ENCODE measurements at places on chromosomes 2 and 18.

DNA sequence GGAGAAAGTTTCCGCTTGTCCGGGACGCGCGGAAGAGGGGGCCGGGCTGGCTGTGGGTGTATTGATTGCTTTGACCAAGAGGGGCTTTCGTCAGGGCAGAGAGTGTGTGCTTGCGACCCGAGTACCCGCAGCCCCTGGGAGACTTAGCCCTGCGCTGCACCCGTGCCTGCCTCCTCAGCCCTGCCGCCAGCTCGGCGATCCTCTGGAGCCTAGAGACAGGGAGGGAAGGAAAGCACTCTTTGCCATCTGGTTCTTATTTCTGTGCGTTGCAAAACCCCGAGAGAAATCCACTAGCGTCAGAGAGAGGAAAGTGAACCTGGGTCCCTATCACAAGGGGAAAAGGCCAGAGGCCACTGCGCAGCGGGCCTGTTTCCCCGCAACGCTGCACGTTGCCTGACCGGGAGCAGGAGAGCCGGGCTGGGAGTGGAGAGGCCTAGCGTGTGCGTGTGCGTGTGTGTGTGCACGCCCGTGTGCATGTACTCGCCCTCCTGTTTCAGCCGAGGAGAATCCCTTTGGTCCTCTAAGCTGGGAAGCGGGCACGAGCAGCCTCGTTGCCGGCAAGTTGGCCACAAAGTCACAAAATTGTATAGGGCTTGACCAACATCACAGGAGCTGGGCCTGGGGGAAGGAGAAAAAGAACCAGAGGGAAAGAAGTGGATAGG is 1.7 kb downstream of the SIX3 start:
- DNase-seq = no peak

DNA sequence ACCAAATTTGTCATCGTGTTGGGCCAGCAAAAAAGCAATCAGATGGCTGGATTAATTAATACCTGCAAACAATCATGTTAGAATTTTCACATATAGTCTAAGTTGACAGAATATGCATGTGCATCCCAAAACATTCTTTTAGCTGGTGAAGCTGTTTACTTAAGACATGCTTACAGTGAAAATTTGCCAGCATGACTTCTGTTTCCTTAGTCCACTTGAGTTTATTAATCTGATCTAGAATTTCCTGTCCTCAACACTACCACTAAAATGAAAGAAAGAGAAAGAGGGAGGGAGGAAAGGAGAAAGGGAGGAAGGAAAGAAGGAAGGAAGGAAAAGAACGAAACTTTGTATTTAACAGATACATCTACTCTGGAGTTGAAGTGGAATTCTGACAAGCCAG is 2109.9 kb upstream of the PIK3C3 start:
- no peak for DNase-seq

DNA sequence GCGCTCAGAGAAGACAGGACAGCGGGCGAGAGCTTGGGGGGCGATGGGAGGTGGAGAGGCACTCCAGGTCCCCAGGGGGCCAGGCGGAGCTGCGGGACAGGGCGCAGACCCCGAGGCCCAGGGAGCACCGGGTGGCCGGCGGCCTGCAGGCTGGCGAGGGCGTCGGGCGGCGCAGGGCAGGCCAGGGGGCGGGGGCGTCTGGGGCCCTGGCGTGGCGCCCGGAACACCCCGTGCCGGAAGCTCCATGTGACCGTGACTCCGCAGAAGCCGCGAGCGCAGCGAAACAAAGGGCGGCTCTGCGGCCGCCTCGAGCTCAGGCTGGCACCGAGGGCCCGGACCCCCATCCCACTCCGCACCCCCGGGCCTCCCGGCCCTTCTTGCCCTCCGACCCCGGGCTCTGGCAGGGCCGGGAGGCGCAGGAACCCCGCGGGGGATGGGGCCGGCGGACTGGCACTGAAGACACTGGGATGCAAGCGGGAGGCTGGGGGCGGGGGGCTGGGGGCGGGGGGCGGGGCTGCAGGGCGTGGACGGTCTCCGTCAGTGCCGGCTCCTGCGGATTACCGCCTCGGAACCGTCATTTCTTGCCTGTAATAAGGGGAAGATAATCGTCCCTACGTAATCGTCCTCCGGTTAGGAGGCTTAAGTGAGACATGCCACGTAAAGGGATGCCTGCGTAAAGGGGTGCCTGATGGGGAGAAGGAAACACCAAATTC is 19.1 kb downstream of the SH2D6 start:
- peak; percentile 88 for DNase-seq

- DNase-seq = no peak
These were observed 258.9 kb upstream of the APCDD1 start for GRCh38 chr18:10195529-10195928.

DNA sequence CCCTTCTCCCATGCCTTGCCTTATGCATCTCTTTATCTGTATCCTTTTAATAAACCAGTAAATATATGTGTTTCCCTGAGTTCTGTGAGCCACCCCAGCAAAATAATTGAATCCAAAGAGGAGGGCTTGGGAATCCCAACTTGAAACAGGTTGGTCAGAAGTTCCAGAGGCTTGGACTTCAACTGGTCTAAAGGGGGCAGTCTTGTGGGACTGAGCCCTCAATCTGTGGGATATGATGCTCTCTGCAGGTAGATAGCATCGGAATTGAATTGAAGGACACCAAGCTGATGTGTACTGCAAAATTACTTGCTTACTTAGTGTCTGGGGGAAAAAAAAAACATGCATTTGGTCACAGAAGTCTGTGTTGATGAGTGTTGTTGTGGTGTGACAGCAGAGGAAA is 1033.5 kb upstream of the TMEFF2 start:
- DNase-seq = no peak

DNA sequence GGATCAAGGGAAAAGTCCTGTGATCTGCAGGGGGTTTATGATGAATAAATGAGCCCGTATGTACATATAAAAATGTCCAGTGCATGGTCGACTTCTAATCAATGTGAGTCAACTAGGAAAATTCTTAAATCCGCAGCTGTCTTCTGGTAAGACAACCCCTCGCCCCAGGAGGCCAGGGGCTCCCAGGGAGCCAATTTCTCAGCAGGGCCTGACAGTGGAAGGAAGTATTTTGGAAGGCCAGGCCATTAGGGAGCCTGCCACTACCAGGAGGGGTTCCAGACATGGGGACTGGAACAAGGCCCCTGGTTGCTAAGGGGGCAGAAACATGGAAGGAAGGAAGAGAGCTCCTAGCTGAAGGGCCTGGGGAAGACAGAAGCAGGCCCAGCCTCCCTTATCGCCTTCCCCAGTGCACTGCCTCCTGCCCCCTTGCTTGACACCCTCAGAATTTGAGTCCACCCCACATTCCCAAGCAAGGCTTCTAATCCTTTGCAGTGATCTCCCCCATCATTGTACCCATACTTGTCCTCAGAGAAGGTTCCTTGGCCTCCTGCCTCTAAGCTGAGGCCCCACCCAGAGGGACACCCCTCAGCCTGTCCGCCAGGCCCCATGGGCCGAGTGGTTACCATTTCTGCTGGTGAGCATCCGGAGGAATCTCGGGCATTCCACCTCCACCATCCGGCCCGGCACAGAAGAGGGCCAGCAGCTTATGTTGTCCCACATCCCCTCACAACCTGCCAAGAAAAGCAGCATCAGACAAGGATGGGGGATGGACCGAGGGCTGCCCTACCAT is 45.9 kb downstream of the SCTR start:
- no peak for DNase-seq

DNA sequence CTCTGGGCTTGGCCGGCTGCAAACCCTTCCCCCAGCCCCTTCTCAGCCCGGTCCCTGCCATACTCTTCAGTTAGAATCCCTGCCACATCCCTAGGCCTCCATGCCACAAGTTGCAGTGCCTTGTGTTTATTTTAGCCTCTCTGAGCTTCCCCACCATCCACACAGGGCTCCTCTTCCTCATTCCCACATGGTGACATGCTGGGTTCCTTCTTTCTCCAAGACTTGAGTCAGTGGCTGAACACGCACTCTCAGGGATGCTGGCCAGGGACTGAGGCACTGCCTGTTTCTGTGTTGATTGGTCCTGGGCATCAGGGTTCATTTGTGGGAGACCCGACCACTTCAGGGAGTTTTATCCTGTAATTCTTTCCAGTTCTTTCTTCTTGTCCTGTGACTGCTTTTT is 56.3 kb downstream of the KCNS3 start:
- DNase-seq = no peak

GRCh38 chr2:233184669-233185068 is 66.8 kb upstream of the ATG16L1 start:
- DNase-seq = no peak

GRCh38 chr2:70686577-70687460 is 81.2 kb downstream of the ADD2 start:
- peak; percentile 78 for DNase-seq

DNA sequence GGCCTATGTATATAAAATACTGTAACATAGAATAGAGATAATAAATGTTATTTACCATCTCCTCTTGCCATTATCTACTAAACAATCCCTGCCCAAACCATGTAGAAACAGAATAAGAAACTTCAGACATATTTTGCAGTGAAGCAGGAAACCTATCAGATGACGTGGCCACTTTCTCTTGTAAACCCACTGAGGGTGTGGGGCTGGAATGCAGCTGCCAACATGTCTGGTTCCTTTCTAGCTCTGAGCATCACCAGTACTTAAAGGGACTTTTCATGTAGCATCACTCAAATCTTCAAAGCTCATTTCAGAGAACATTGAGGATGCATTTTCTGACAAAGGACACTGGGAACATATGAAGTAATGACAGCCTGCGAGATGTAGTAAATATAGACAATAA is 251.8 kb downstream of the LPIN1 start:
- no peak for DNase-seq

DNA sequence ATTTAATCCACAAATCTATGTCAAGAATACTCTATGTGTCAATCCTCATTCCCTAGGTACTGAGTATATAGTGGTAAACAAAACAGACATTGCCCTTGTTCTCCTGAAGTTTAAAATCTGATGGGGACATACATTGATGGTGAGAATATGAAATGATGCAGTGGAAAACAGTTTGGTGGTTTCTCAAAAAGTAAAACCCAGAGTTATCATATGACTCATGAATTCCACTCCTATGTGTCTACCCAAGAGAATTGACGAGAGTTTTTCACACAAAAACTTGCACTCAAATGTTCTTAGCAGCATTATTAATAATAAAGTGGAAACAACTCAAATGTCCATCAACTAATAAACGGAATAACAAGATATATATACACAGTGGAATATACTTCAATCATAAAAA is 586.7 kb downstream of the CCDC85A start:
- DNase-seq = no peak

GRCh38 chr2:96148410-96149217 is 3.4 kb upstream of the DUSP2 start:
- peak; percentile 87 for DNase-seq

DNA sequence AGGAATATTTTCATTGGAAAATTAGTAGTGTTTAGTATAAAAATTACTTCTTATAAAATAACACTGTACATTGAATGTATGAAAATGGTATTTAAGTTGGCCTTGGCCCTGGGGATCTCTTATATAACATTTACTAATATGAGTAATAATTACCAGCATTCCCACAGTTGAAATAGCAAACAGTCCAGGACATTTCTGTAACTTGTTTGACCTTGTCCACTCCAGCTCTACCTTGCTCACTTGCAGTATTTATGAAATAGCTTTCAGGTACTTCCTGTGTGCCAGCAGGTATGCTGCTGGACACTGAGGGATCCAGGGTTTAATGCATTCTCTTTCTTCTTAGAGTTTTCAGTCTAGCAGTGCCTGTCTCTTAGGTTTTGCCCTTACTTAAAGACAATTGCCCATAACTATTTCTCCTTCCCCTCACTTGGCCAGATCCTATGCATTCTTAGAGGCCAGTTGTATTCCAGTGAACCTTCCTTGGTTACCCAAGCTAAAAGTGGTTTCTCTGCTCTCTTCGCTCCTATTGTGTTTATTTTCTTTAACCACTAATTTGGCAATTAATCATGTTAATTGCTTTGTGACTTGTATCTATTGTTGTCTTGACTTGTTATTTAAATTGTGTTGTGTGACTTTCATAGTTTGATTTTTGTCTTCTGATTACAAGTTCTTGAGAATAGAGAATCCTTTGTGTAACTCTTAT is 25.9 kb downstream of the BABAM2 start:
- DNase-seq = no peak

- no peak for DNase-seq
These were observed 34.8 kb upstream of the EPG5 start for GRCh38 chr18:46001892-46002291.

DNA sequence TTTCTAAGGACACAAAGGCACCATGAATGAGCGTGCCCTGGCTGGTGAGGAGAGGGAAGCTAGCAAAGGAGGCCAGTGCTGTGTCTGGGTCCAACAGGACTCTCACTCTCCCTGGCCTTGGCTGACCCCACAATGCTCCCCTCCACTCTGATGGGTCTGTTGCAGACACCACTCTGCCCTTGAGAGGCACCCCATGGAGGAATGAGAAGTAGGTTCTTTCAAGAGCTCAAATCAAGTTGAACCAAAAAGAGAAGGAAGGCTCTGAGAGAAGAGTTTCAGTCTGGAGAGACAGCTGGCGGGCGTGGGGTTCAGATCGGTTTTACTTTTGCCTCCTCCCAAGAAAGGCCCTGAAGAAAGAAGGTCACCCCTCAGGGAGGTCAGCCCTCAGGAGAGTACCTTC is 18.4 kb downstream of the TMEM247 start:
- no peak for DNase-seq

- no peak for DNase-seq
These were observed 63.5 kb downstream of the MCFD2 start for GRCh38 chr2:46852124-46852523.

DNA sequence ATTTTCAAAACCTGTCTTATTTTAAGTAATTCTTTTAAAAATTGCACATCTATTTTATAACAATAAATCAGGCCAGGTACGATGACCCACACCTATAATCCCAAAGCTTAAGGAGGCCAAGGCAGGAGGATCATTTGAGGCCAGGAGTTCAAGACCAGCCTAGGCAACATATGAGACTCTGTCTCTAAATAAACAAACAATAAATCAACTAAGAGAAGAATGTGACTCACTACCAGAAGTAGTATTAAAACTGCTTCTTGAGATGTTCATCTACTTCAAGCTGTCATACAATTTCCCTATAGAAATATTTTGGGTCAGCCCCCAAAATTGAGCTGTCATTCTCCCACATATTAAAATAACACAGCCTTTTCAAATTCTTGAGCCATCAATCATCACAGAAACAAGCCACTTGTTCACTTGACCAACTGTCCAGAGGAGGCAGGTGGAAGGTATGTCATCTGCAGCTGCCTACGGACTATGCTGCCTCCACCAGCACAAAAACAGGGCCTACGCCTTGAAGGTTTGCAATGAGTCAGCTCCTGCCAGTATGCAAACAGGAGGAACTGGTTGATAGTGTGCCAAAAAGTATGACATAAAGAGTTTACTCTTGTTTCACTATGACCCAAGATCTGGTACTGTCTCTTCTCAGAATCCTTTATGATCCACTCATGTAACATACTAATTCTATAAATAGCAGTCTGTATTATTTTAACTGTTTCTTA is 33.6 kb downstream of the KIDINS220 start:
- DNase-seq = no peak

- DNase-seq = peak; percentile 53
These were observed 13.3 kb upstream of the CYP20A1 start for GRCh38 chr2:203225423-203226039.

DNA sequence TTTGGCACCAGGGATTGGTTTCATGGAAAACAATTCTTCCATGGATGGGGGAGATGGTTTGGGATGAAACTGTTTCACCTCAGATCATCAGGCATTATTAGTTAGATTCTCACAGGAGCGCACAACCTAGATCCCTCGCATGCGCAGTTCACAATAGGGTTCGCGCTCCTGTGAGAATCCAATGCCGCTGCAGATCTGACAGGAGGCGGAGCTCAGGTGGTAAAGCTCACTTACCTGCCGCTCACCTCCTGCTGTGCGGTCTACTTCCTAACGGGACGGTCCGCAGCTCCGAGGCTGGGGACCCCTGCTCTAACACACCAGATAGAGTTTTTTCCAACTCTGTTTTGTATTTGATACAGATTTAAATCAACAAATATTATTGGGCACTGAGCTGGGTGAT is 286.5 kb downstream of the MTX2 start:
- DNase-seq = no peak

- DNase-seq = peak; percentile 42
These were observed 501 bp downstream of the RETREG2 start for GRCh38 chr2:219178377-219179175.
